ENCODE measurements at places on chromosomes 6 and 20.
A peak's percentile ranks its signal among the peaks of the same experiment; 100 is the strongest.

DNA sequence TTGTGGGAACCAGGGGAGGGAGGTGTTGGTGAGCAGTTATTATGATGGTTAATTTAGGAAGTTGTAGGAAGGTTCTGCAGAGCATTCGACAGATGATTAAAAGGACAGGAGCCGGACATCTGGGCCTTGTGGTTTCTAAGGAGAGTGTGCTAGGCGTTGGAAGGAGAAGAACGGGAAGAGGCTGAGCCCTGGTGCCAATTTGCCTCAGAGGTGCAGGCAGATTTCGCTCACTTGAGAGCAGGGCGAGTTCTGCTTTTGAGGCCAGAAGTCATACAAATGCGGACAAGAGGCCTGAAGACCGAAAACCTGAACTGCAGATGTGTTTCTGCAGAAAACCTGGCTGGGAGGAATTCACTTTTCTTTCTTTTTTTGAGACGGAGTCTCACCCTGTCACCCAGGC is 30.5 kb upstream of the RPS6KA2 start:
- no peak for DNase-seq

DNA sequence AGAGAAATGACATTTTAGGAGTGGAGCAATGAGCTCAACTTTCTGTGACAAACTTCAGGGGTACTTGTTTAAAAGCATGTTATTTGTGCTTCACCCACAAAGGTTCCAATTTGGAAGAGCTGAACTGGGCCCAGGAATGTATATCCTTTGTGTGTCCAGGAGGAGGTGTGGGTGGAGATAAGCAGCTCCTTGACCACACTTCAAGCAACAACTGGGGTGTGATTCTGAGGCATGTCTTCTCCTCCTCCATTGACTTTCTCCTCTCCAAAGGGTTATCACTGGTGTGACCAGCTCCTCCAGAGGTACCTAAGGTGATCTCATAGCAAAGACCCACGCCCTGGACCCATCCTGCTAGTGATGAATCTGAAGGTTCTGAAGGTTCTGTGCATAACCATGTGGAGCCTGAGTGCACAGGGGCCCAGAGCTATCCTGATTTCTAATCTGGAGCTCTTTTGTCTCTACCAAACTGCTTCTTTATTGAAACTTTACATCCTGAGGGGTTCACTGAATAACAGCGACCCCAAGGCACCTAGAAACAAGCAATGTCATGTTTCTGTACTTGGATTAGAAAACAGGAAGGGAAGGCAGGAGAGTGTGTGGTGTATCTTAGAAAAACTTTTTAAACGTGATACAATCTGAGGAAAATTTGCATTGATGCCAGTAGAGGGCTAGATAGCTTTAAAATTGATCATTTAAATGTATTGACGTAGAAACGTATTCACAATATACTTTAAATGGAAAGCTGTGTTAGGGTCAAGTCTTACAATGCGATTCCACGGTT is 60.9 kb upstream of the CD93 start:
- DNase-seq: no peak

DNA sequence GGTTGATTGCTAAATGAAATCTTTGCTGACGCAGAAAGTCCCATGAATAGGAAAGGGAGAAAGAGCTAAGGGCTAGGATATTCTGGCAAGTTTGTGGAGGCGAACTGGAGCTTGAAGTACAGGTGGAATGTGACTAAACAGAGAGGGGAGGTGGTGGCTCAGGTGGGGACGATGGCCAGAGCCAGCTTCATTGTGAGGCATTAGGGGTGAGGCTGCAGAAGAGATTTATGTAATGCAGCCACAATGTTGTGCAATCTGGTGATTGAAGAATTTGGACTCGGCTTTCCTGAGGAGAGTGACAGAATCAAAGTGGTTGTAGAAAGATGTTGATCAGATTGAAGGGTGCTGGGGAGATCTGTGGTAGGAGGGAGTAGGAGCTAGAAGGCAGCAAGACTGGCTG is 42.9 kb upstream of the SPACA1 start:
- no peak for DNase-seq

DNA sequence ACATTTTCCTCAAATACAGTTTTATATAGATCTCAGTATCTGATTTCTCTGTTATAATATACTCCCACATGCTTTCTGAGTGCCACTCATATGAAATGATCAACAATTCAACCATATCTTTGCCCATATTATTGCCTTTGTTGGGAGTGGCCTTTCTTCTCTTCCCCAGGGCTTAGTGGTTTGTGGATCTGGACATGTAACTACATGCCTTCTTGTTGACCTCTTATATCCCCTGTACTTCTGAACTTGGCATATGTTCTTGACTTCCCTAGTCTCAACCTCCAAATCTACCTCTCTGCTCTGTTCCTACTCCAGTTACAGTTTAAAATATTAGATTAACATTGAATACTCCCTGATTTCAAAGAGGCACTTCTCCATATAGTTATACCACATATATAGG is 34.3 kb upstream of the PRIM2 start:
- no peak for DNase-seq

DNA sequence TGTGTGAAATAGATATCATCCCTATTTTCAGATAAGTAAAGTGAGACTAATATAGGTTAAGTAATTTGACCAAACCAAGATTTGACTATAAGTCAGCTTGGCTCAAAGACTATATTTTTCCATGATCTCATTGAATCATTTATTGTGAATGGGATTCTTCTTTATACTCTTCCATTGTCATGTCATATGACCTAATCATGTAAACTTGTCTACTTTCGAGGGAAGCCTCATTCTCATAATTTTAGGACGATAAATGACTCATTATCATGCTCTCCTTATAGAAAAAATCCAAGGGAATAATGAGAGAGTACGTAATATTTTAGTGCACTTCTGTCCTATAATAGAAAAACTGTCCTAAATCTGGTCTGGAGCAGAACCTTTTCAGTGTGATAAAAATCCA is 40.9 kb upstream of the CCN6 start:
- DNase-seq: no peak

DNA sequence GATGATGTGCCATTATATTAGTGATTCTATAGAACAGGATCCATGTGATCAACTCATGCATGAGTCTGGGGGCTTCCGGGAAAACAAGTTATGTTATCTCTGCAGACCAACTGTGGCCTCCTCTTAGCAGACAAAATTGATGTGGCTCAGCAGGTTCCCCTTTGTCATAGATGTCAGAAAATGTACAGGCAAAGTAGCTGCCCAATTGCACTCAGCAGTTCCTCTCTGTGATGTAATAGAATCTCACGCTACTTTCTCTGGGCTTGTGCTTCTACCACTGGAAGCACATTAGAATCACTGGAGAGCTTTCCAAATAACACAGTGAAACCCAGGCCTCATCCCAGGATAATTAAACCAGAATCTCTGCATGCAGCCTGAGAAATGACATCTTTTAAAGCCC is 253.1 kb downstream of the SLC24A3 start:
- no peak for DNase-seq

DNA sequence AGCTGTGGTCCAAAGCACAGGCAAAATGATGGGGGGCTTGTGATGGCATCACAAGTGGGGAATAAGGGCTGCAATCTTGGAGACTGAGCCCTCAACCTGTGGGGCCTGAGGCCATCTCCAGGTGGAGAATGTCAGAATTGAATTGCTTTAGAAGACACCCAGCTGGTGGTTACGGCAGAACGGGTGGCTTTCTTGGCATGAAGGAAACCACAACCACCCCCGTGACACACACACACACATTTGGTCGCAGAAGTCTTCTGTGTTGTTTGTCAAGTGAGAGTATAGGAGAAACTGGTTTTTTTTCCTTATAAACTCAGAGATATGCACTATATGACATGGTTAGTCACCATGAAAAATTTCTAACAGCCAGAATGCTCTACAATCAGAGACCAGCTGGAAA is 139.5 kb upstream of the CDH4 start:
- no peak for DNase-seq

GRCh38 chr6:39865011-39865888 is 69.0 kb downstream of the MOCS1 start:
- DNase-seq: peak; percentile 18

GRCh38 chr6:169858935-169859351 is 107.5 kb downstream of the ERMARD start:
- no peak for DNase-seq

- no peak for DNase-seq
These were observed 234.9 kb downstream of the OGFRL1 start for GRCh38 chr6:71523548-71523947.

DNA sequence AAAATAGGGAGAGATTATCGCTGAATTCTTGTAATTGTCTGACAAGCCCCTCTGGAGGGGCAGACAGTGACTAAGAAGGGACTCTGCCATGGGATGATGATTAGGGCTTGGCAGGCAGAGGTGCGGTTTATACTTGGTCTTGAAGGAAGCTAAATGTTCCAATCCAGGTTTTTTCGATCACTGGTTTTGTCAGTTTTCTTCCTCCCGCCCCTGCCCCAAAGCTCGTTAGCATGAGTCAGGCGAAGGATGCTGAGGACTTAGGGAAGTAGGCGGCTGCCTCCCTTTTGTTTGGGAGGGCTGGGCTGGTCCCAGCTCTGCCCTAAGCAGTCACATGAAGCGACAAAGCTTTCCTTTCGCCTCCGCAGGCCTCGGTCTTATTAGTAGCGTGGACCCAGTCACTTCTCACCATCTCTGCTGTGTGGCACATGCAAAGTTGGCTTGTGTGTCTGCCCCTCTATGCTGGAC is 314.2 kb downstream of the CDC5L start:
- DNase-seq: no peak

- no peak for DNase-seq
These were observed 19.5 kb upstream of the HLA-DQA1 start for GRCh38 chr6:32617751-32618150.

DNA sequence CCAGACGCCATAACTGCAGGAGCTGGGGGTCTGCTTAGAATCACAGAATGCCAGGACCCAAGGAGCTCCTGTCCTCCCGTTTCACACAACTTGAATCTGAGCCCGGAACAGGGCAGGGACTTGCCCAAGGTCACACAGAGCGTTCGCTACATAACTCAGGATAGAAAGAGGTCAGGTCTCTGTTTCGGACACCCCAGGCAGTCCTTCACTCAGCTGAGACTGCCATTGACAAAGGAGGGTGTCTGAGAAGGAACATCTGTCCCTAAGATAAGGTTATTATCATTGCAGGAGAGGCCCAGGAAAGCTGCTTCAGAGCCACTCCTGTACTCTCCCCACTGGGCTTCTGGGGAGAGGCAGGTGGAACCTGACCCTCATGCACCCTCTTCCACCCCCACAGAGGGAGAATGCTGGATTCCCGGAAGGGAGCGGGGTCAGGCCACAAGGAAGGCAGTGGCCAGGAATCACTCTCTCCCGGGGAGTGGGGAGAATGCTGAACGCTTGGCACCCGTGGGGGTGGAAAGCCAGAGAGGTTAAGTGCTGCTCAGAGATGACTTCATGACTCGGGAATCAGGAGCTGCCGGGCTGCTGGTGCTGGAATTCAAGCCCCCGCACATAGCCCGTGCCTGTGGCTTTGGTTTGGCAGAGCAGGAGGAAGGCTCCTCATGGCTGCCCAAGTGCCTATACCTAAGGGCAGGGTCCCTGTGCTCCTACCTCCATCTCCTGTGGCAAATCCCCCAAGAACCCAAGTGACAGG is 10.7 kb downstream of the SDC4 start:
- DNase-seq: no peak

DNA sequence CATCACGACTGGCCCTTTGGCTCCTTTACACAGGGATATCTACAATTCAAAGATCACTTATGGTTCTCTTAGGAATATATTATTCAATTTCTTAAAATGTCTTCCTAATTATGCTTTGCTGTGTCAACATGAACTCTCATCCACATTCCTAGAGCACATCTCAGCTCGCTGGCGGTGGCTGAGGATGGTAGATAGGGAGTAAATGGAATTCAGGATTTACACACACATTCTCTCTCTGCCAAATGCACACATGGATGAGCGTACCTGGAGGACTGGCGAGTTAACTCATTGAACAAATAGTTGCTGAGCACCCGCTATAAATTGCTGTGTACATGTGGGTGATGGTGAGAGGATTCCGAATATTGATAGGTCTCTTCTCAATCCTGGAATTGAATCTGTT is 4.8 kb upstream of the MRPS10 start:
- DNase-seq: no peak

- no peak for DNase-seq
These were observed 6.8 kb upstream of the TFAP2D start for GRCh38 chr6:50706575-50706974.

DNA sequence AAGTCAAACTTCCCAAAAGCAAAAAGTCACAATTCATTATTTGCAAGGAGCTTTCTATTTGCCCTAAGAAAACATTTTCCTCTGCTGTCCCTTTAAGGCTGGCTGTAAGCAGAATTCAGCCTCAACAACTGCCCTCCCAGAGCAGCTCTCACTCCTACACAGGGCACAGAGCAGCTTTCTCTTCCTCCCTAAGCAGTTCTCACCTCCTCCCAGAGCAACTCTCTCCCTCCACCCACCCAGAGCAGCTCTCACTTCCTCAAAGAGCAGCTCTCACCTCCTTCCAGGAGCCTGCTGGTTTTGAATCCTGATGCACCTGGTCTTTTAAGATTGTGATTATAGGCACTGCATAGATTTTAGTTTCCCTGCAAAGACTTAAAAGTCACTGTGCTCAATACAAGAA is 120.6 kb upstream of the TMEM181 start:
- no peak for DNase-seq

DNA sequence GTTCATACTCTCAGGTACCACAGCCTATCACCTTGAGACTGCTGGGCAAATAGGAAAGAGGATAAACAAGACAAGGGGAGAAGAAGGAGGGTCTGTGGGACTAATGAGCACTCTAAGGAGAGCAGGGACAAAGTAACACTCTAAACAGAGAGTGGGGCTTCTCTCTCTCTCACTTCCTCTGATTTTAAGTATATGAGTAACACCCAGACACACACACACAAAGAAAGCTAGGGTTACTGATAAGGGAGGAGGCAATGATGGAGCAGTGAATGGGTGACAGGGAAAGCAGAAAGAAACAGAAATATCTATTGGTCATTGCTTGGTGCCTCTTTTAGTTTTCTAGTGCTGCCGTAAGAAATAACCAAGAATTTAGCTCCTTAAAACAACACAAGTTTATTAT is 96.2 kb upstream of the RNF217 start:
- no peak for DNase-seq

DNA sequence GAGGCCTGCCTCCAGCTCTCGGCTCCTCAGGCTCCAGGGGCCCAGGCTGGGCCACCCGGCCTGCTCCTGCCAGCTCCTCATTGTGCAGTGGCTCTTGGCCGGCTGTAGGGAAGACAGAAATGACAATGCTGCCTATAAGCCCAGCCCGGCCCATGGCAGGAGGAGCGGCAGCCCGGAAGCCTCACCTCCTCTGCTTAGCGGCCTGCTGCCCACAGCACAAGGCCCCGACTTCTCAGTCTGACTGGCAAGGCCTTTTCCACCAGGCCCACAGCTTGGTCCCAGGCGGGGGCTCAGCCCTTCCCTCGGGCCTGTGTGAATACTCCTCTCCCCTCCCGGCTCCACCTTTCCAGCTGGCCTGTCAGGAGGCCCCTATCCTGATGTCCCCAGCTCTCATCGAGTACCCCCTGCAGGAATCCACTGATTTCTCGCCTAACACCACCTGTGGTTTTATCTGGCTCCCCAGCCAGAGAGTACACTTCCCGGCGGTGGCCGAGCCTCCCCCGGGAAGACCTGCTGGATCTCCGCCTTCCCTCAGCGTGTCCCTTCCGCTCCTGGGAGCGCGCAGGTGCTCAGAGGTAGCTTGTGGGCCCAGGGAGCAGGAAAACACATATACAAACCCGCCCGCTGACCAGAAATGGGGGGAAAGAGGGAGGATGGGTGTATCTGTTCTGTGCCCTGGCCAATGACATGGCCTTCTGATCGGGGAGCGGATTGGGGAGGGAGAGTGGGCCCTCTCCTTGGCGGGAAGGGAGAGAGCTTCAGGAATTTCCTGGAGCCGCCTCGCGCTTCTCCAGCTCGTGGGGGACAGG is 963 bp downstream of the DDRGK1 start:
- no peak for DNase-seq

- no peak for DNase-seq
These were observed 140.9 kb downstream of the RNF144B start for GRCh38 chr6:18527836-18528743.
